CMK (cell line): ENCODE measurements at places on chromosomes 4 and X.

GRCh38 chr4:142169216-142169615 lies 532.8 kb downstream of the IL15 start:
- DNase-seq: no peak

DNA sequence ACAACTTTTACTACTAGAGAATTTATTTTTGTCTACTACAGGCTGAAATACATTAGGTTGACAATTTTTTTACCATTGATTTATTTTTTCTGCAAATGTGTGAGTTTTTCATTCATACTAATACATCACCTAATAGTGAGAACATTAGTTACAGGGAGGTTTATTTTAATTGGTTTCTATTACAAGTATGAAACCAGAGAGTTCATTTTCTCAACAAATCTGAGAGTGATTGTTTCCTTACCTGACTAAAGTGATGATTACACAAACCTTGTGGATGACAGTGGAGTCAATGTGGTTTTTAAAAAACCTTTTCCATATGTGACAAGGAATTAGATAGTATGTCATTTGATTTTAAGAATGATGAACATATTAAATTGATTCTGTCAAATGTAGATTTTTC lies 227.4 kb downstream of the PALLD start:
- DNase-seq: no peak

DNA sequence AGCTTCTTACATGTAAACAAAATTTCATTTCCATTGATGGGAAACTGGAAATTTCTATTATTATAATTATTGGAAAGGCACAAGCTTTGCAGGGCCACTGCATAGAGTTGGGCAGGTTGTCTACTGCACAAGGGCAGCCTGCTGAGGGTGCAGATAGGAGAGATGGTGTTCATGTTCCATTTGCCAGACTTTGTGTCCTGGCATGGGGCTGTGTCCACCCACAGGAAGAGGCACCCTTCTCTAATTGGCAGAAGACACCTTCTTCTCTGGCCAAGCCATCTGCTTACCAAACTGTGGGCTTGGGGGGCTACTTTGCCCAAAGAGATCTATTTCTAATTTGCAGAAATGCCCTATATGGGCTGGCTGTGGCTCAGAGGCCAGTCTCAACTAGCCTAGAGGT lies 140.7 kb downstream of the GATB start:
- DNase-seq: no peak

DNA sequence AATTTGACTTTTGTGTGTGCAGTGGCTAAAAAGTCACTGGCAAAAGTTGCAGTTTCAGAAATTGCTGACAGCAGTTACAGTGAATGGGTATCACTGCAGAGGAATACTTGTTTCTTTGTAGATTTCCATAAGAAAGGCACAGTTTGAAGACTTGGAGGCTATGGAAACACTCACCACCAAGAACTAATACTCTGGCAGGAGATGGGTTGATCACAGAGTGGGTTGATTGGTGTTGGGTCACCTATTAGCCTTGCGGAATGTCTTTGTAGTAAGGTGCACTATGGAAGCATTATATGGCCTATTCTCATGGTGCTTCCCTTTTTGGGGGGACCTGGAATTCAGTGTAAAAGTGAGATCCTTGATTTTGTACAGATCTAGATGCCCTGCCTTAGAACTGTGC lies 502.8 kb downstream of the CFAP47 start:
- no peak for DNase-seq

DNA sequence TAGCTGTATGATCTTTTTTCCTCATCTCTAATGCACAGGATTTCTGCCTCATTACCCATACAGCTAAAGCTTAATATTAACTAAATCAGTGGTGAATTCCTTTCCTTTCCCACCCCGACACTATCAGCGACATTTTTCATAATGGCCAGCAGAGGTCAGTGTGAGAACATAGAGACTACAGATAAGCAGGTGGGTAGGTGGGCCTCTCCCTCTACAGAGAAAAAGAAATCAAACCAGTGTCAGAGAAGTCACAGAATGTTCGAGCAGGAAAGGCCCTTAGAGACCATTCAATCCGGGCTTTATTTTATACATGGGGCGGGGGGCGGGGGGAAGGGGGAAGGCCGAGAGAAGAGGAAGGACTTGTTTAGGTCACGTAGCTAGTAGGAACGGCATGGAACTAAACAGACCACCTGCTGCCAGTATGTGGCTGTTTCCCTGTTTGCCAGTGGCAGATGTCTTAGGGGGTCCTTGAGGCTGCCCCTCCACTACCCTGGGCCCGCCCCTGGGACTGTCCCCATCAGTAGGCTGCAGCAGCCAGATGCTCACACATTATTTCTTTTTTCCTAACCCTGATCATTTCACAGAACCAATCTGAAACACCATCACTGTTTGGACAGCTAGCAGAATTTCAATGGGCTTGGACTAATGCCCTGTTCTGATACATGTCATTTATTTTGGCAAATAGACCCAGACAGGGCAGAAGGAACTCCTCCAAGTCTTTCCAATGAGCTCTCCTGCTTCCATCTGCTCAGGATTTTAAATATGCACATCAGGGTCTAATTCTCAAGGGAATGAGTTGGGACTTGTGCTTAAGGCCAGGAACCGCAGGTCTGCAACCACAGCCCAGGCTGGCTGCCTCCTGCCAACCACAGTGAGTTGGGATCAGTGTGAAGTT lies 133.4 kb downstream of the ATG4A start:
- no peak for DNase-seq
